ENCODE measurements at places on chromosomes 2 and 18.

- no peak for DNase-seq
Measured at GRCh38 chr2:206105038-206105437, 19.1 kb upstream of the INO80D start.

DNA sequence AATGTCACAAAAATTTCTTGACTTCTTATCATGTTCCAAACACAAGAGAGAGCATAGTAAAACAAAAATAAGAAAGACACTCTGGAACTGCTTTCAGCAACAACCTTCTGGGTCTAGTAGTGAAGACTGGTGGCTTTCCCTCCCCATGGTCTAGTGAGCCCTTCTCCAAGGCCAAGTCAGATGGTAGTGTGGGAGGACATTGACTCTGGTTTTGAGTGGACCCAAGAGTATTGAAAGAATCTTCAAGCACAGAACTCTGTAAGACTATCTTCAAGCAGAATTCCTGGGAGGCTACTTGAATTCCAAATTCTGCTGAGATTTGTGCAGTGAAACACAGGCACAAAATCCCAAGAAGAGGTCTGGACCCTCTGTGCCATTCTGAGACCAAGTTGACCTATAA lies 21.1 kb downstream of the ANTXR1 start:
- DNase-seq, result no peak

GRCh38 chr2:101432411-101433181 lies 42.3 kb downstream of the RFX8 start:
- DNase-seq, result no peak

GRCh38 chr2:120250640-120251039 lies 2.0 kb upstream of the RALB start:
- DNase-seq, result no peak

DNA sequence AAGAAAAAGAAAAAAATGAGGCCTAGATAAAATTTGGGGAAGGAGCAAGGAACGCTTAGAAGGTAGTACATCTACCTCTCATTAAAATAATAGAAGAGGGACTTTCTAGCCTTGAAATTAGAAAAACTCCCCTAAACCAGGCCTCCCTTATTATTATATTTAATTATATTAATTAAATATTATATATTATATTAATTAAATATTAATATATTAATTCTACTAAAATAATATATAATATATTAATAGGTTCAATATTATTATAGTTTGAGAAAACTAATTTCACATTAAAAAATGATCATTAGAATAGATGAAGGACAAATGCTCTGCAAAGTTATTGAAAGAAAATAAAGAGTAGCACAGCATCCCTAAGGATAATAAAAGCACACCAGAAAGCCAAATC lies 449.4 kb downstream of the NBAS start:
- DNase-seq, result no peak

DNA sequence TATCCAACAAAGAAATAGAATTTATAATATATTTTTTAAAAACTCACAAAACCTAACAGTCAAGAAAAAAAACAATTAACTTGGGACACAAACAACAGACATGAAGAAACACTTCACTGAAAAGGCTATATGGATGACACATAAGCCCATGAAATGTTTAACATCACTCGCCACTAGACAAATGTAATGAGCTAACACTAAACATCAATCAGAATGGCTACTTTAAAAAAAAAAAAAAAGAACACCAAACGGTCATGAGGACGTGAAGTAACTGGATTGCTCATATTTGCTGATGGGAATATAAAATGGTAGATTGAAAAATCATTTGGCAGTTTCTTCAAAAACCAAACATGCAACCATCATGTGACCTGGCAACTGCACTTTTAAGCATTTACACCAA lies 97.3 kb upstream of the RGPD4 start:
- no peak for DNase-seq

DNA sequence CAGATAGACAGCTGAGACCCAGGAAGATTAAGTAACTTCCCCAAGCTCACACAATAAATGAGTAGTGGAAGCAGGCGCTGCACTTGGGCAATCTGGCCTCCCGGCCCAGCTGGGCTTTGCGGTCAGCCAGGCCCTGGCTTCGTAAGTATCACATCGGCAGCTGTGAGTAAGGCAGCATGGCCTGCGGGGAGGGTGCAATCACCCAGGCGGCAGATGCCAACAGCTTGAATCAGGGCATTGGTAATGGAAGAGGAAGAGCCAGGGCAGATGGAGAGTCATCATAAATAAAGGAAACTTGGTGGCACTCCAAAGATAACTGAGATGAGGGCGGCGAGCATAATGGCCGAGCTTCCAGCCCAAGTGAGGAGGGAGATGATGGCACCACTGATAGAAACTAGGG lies 217.9 kb upstream of the PID1 start:
- DNase-seq, result no peak

DNA sequence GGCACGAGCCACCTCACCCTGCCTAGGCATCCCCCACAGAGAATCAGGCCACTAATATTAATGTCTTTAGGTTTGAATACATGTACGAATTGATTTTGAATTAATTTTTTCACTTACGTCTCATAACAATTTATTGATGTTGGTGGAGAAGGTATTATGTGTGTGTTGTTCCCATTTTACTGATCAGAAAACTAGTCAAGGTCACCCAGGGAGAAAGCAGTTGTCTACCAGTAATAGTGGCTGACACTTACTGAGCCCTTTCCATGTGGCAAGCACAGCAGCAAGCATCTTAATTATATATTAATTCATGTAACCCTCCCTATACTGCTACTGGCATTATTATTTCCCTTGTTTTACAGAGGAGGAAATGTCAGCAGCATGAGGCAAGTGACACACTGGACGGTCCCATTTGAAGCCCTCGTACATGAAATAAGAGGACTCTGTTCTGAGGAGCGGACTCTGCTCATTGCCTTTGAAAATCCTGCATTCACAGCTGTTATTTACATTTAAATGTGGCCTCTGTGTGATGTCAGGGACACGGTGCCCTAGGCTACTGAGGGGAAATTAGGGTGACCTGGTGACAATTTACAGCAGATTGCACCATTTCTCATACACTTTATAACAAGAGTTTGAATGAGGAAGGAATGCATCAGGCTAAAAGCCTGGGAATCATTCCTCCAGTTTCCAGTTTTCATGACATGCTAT lies 30.9 kb upstream of the KCNE4 start:
- DNase-seq, result no peak

GRCh38 chr2:16669388-16669787 lies 3.8 kb upstream of the CYRIA start:
- no peak for DNase-seq

- no peak for DNase-seq
Measured at GRCh38 chr2:34729845-34730244, 1130.7 kb upstream of the FAM98A start.

- DNase-seq, result no peak
Measured at GRCh38 chr18:58207520-58208152, 163.6 kb downstream of the NEDD4L start.

DNA sequence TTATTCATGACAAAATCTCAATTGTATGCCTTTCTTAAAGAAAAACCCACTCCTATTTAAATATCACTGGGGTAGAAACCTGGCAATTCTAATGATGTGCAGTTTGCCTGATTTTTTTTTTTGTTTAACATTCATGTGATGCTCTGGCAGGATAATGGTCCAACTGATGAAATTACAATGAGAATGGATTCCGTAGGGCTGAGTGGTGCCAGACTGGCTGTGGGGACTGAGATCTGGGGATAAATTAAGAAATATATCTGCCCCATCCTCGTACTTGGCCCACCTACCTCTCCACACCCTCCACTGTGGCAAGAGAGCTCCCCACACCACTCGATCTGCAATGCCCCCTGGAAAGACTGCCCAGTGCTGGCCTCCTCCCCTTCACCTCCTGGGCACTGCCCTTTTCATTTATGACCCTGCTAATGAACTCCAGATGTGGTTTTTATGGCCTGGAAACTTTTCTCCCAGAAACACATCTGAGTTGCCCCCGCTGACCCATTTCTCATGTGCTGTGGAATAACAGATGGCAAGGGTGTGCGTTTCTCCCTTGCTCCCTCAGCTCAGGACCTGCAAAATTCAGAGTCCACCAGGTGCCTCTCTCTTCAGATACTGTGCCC lies 33.0 kb upstream of the RPL37A start:
- no peak for DNase-seq

DNA sequence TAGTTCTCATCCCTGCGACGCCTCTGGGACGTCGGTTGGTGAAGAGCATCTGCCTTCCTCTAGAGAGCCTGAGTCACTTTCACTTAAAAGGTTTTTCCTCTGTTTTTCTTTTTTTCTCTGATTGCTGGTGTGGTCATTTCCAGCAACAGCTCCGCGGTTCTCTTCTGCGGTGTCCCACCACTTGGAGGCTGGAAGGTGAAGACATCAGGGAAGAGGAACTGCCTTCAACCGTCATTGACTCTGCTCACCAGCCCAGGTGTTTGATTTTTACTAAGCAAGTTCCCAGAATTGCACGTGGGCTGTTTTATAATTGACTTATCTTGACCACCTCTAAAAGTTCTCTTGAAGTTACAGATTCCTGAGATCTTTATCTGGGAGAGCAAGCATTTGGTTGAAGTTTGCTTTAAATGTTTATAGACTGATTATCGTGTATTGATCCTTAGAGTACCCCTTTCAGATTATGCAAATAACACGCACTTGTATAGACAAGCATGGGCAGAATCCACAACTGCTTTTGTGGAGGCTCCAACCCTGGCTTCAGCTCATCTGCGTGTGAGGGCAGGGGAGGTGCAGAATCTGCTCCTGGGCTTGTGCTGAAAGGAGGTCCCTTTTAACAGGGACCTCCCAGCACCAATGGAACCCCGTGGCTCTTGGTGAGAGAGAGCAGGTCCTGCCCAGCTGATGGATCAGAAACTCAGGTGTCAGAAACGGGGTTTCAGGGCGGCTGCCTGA lies 3.5 kb downstream of the CTDP1 start:
- no peak for DNase-seq

GRCh38 chr2:715854-716560 lies 38.8 kb upstream of the TMEM18 start:
- no peak for DNase-seq

GRCh38 chr2:67616749-67617148 lies 219.6 kb downstream of the ETAA1 start:
- DNase-seq, result no peak

GRCh38 chr2:24928036-24928435 lies 8.0 kb upstream of the ADCY3 start:
- DNase-seq, result no peak

- no peak for DNase-seq
Measured at GRCh38 chr2:152782171-152782570, 63.8 kb downstream of the ARL6IP6 start.

DNA sequence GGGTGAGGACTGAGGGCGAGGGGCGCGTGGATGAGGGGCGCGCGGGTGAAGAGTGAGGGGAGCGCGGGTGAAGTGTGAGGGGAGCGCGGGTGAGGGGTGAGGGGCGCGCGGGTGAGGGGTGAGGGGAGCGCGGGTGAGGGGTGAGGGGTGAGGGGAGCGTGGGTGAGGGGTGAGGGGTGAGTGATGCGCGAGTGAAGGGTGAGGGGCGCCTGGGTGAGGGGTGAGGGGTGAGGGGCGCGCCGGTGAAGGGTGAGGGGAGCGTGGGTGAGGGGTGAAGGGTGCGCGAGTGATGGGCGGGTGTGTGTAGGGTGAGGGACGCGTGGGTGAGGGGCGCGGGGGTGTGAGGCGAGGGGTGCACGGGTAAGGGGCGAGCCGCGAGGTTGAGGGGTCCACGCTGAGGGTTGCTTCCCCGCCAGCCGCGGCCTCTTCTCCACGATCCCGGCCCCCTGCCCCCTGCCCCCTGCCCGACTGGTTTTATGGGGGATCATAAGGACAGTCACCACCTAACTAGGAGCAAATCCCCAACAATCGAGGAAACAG lies 1.1 kb upstream of the SLC66A2 start:
- DNase-seq, result no peak

- no peak for DNase-seq
Measured at GRCh38 chr2:204037286-204037685, 100.7 kb downstream of the ICOS start.

GRCh38 chr2:218827701-218828476 lies 3.7 kb downstream of the PRKAG3 start:
- no peak for DNase-seq

DNA sequence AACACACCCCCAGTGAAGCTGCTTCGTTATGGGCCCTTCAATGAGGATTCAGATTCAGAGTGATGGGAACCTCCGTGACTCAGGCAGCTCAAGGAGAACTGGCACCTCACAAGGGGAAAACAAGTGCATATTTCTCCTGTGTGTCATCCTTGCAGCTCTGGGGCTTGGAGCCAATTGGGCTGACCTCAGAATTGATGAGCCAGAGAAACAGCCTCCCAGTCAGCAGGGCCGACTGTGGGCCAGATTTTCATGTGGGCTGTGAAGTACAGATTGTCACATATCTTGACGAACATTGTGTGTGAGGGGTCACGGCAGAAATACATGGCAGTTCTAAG lies 189.6 kb upstream of the SP5 start:
- no peak for DNase-seq

- no peak for DNase-seq
Measured at GRCh38 chr2:105674401-105674800, 70.3 kb upstream of the NCK2 start.

GRCh38 chr2:85131116-85131515 lies 2.1 kb upstream of the TCF7L1 start:
- no peak for DNase-seq

GRCh38 chr2:236618370-236618769 lies 48.7 kb downstream of the ACKR3 start:
- DNase-seq, result no peak

DNA sequence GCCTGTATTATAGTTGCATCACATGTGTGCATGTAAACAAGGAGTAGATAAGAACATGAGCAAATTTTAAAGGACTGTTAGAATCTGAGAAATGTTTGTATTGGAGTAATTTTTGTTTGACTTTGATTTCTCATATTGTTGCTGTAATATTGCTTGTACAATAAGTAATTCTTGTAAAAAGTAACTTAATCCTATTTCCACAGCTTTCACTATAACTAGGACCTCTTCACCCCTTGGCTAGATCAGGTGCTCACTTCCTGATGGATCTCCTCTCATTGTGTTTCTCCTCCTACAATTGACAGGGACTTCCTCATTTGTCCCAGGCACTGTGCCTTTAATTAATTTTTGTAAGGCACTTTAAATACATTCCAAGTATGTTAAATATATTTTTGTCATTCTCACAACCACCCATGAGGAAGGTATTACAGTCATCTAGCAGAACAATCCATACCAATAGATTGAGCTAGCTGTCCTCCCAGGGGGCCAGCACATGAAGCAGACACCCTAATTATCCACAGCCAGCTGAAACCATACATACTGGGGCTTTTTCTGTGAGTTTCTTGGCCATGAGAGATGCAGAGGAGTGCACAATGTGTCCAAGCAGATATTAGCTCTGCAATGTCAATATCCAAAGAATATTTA lies 359.5 kb upstream of the ACVR2A start:
- DNase-seq, result no peak

GRCh38 chr2:174012347-174013314 lies 47.5 kb upstream of the SP3 start:
- DNase-seq, result no peak

- no peak for DNase-seq
Measured at GRCh38 chr2:71952572-71953188, 195.0 kb downstream of the CYP26B1 start.

DNA sequence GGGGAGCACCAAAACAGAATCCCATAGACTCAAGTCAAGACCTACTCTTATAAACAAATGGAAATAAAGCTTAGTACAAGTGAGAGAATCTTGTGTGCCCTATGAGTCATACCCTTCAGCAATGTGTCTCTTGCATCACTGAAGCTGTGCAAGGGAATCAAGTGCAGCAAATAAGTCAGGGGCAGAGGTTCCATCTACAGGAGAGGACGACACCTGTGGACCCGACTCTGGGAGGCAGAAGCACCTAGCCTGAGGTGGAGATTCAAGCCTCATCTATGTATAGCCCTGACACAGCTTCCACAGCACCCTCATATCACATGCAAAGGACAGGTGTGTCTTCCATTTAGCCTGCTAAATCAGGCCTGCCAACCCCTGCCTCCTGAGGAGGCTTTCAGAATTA lies 298.2 kb downstream of the CNTNAP5 start:
- no peak for DNase-seq
